ENCODE measurements at places on chromosomes 2 and 18.

- DNase-seq: no peak
These were observed 71.4 kb downstream of the WDR7 start for GRCh38 chr18:56722518-56722917.

GRCh38 chr2:18349421-18349820 lies 211.0 kb downstream of the RDH14 start:
- DNase-seq: no peak

DNA sequence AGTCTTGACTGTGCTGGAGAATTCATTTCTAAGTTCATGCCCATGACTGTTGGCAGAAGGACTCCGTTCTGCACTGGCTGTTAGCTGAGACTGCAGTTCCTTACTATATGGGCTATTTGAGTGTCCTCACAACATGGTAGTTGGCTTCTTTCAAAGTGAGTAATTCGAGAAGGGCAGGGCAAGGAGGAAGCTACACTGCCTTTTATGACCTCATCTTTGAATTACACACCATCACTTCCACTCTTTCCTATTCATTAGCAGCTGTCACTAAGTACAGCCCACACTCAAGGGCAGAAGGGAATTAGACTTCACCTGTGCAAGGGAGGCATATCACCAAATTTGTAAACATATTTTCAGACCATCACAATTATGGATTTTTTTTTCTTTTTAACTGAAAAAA lies 55.9 kb upstream of the EPAS1 start:
- DNase-seq: no peak

GRCh38 chr2:28450901-28451565 lies 44.8 kb upstream of the PLB1 start:
- no peak for DNase-seq

DNA sequence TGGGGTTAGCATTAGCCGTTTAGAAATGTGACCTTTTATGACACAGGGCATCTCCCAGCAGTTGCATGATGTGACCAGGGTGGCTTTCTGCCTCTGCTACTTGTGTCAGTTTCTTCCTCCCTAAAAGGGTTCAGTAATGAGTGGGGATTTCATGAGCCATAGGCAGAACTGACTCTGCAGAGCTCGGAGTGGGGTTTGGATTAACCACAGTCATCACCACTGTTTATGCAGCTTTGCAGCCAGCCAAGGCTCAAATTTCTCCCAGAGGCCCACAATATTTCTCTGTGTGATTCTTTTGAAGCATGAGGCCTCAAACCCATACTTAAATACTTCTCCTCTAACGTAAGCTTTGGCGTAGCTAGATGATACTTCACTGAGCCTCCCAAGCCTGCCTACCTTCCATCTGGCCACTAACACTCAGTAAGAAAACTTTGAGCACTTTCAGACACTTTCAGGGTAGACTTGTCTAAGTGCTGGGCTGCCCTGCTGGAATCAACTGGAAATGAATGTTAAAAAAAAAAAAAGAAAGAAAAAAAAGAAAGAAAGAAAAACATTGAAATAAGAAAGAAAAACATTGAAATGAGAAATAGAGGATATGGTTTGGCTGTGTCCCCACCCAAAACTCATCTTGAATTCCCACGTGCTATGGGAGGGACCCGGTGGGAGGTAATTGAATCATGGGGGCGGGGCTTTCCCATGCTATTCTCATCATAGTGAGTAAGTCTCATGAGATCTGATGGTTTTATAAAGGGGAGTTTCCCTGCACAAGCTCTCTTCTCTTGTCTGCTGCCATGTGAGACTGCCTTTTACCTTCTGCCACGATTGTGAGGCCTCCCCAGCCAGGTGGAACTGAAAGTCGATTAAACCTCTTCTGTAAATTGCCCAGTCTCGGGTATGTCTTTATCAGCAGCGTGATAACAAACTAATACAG lies 11.5 kb upstream of the LAPTM4A start:
- no peak for DNase-seq

DNA sequence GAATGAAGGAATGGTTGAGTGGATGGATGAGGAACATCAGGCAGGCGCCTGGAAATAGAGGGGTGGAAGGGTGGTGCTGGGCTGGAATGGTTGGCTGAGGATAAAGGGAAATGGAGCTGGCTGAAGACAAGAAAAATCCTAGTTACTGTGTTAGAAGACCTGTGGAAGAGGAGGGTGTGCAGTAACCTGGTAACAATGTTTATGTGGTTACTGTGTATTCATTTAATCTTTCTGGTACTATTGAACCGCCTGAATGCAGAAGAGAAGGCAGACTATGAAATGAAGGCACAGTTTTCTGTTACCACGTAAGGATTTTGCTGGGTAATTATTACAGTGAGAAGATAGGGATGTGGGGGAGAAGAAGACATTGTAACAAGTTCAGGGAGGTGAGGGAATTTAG lies 110.3 kb upstream of the MGAT5 start:
- DNase-seq: no peak

GRCh38 chr2:74307720-74308119 lies 35.5 kb downstream of the SLC4A5 start:
- no peak for DNase-seq

DNA sequence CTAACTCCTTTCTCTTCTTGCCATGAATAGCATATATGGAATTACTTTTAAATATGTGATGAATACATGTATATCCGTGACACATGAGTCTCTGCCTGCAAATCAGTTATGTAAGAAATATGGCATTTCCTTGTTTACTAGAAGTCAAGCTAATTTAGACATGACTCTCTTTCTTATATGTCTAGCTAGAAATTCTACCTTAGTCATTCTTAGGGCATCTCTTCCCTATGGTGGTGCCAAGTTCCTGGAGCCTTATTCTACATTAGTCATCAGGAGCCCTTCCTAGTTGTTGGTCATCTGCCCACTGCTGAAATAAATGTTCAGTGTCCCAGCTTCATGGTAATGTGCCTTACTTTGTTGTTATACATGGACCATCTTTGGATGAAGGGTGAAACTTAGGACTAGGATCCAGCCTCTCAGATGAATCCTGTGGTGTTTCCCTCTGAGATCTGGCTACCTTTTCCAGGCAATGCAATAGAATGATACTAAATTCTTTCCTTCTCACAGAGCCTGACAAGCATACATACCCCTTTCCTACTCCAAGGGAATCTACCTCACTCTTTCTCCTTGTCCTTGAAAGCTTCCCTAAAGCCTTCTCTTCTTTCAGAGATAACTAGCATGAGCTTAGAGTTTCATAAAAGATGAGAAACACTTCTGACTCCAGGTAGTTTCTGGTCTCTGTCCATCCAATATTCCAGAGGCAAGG lies 415.3 kb upstream of the VWC2L start:
- DNase-seq: no peak

GRCh38 chr2:48362515-48362914 lies 167.4 kb upstream of the STON1 start:
- DNase-seq: no peak

DNA sequence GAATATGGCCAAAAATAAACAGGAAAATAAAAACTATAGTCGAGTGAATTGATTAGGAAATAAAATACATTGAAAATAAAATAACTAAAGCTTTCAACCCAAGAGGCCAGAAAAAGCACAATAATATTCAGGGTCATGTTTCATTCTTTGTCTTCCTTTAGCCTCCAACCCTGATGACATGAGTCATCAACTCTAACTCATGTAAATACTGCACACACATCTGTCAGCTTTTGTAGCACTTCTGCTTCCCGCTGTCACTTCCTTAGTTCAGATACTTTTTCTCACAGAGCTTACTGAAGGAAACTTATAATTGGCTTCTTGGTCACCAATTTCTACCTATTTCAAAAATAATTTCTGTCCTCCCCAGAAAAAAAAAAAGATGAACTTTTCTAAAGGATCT lies 112.8 kb downstream of the UPP2 start:
- DNase-seq: peak; percentile 67

GRCh38 chr2:238879621-238880377 lies 31.9 kb downstream of the TWIST2 start:
- DNase-seq: peak; percentile 11

GRCh38 chr2:130807659-130808385 lies 28.9 kb upstream of the ARHGEF4 start:
- DNase-seq: peak; percentile 26

GRCh38 chr2:11072550-11072949 lies 82.7 kb upstream of the SLC66A3 start:
- no peak for DNase-seq

DNA sequence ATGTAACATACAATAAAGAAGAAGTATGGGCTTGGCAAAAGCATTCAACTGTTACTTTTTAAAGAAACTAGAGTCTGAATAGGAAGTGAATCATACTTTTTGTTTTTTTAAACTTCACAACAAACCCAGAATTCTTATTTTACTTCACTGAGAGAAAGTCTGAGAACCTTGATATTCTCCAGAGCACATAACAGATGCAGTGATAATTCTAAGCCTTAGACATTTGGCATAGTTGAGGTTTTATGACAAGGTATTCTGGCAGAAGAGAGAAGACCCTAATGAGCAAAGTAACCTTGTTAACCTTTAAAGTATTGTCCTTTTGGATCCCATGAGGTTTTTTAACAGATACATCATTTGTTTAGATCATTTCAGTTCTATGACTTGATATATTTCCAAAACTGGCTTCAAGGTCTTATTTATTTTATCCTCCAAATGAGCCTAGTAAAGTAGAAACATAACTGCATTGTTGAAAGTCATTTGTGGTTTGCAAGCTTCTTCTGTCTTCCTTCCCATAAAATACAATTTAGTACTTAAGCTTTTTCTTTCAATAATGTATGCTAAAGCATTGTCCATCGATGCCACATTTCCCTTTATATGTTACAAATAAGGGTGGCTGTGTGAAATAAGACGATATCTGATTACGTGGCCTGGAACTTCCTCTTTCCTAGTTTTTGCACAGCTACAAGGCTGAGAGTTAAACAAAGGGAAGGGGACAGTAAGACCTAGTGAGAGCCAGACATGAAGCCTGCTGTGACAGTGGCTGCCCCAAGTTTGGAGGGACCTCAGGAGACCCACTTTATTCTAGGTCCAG lies 86.1 kb upstream of the ITPRID2 start:
- peak; percentile 80 for DNase-seq

DNA sequence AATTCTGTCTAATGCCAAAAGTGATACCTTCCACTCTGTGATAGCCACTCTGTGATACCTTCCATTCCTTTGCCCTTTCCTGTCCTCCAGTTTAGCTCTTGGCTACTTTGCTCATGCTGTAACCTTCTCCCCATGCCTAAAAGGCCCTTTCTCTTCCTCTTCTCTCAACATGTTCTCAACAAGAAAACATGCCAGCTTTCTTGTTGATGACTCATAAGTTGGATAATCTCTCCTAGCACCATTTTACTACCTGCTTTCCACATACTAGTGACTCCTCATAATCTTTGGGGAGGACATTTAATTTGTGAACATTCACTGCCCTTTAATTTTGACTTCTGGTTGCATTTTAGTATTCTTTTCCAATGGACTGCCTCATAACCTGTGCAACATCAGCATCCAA lies 55.9 kb upstream of the NT5C1B start:
- no peak for DNase-seq

DNA sequence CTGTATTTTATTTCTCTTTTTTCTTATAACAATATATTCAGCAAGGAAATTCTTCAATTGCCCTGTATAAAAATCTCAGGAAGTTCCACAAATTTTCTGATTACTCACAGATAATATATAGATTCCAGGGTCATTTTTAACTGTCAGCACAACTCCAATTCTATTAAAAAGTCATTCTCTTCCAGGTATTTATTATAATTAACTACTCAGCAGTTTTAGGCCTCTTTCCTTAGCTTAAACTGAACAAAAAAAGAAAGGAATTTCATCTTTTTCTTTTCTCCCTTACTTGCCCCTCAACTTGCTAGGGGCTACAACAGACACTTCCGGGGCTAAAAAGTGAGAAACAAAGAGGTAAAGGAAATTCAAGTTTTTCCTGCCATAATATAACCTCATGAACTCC lies 358.9 kb upstream of the LRATD1 start:
- no peak for DNase-seq

All from hematopoietic multipotent progenitor cell treated with erythropoietin and hydrocortisone succinate and interleukin-3 and kit ligand, for 6 days (in vitro differentiated cells).